ENCODE measurements at places on chromosomes 1 and 21.

- DNase-seq: no peak
These were observed 113.4 kb upstream of the HOOK1 start for GRCh38 chr1:59701376-59701775.

GRCh38 chr1:205925736-205926135, 17.5 kb downstream of the SLC26A9 start:
- DNase-seq: no peak

DNA sequence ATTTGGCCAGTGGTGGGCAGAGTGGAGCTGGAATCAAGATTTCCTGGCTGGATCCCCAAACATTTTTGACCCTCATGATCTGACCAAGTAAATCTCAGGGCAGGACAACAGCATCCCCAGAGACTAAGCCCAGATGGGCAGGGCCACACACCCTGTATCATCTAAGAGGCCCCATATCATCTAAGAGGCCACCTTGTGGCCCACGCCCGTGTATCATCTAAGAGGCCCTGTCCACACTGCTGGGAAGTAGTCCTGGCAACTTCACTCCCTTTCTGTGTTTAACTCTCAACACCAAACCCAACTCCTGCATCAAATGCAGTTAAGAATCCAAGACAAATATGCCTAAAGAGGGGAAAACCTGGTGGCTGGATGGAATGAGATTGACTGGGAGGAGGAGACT, 81.6 kb upstream of the SSX2IP start:
- DNase-seq: no peak

- DNase-seq: no peak
These were observed 21.9 kb downstream of the GPR161 start for GRCh38 chr1:168114845-168115244.

- DNase-seq: no peak
These were observed 8.8 kb downstream of the LAMB3 start for GRCh38 chr1:209643285-209644020.

Data from NCI-H1436 treated with DMSO at 0.1 percent for 48 hours (cell line).